Inflammatory macrophage treated with lipopolysaccharide for 1 hour (primary cell): ENCODE measurements at places on chromosomes 6 and 20.

DNA sequence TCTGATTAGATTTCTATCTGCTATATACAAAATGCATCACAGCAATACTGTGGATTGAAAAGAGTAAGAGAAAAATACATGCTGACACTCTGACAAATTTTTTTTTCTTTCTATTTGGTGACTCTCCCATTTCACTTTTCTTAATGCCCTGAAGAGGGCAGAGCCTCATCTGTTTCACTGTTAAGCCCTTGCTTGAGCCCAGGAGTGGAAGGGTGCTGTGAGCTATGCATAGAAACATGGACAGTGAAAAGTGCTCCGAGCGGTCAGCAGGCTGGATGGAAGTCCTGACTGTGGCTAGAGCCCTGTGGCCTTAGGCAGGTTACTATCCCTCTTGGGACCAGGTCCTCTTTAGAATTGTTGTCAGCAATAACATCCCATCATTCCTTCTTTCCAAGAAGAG lies 17.4 kb upstream of the CSE1L start:
- no peak for DNase-seq

- no peak for DNase-seq
These were observed 149.1 kb downstream of the BMP7 start for GRCh38 chr20:57117296-57117695.

GRCh38 chr6:13762611-13763441 lies 51.2 kb upstream of the RANBP9 start:
- DNase-seq = peak; percentile 44

DNA sequence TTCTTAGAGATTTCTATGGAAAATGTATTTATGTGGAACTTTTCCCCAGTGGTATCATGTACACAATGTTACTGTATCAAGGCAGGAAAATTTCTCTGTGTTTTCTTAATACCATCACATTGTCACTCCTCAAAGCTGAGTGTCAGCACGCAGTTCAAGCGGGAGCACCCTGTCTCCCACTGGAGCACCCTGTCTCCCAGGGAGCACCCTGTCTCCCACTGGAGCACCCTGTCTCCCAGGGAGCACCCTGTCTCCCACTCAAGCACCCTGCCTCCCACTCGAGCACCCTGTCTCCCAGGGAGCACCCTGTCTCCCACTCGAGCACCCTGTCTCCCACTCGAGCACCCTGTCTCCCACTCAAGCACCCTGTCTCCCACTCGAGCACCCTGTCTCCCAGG lies 51.3 kb downstream of the PSMG4 start:
- no peak for DNase-seq

GRCh38 chr6:157804448-157805327 lies 18.4 kb upstream of the SNX9 start:
- no peak for DNase-seq

GRCh38 chr6:166005401-166005943 lies 162.2 kb downstream of the TBXT start:
- DNase-seq = no peak

DNA sequence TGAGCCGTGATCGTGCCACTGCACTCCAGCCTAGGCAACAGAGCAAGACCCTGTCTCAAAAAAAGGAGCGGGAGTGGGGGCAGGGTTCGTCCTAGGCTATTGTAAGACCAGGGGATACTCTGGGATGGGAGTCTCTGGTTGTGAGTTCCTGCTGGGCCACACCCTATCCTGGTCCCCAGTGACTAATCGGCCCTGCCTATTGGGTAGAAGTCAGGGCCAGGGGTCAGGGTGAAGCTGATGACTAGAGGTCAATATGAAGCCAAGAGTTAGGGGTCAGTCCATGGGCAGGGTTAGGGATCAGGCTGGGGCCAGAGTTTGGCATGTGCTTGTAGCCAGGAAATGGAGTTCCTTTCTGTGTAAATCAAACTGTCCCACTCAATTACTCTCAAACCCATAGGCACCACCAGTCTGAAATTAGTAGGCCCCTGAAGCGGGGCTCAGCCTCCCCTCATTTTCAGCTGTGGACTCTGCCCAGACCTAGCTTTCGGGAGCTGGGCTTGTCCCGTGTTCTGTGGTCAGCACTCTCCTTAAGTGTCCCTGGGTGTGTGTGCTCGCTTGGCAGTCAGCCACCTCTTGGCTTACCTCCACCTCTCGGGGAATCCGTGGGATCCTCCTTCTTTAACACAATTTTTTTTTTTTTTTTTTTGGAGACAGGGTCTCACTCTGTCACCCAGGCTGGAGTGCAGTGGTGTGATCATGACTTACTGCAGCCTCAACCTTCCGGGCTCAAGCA lies 1.8 kb downstream of the HSPA12B start:
- DNase-seq = no peak

GRCh38 chr6:157592541-157592940 lies 211.6 kb downstream of the ZDHHC14 start:
- no peak for DNase-seq

DNA sequence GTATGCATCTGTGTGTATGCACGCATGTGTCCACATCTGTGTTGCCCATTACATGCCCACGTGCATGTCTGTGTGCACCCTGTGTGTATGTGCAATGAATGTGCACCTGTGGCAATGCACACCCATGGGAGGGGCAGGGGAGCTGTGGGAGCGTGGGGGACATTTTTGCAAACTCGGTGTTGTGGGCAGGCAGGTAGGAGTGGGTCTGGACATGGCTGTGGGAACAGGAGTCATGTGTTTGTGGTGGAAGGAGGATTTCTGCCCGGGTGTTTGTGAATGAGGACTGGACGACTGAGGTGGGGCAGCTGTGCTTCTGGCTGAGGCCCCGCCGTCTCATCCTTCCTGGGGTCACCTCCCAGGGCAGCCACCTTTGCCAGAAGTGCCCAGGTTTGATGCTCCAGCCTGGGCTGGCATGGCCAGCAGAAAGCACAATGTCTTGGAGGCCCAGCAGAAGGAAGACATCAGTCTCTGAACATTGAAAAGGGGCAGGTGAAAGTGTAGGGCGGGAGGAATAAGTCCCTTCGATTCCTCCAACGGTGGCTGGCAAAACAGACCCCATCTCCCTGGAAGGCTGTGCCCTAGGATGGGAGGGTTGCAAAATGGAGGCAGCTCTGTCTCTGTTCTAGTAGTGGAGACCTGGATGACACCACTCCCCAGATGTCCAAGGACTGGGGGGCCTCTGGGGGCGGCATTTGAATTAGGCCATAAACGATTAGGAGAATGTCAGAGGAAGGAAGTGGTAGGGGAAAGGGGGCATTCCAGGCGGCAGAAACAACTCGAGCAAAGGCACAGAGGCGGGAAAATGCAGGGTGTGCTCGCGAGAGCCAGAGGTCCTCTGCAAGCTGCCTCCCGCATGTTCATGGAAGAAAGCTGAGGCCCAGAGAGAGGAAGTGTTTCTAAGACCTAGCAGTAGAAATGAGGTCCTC lies 19.1 kb upstream of the ARMC12 start:
- peak; percentile 66 for DNase-seq

DNA sequence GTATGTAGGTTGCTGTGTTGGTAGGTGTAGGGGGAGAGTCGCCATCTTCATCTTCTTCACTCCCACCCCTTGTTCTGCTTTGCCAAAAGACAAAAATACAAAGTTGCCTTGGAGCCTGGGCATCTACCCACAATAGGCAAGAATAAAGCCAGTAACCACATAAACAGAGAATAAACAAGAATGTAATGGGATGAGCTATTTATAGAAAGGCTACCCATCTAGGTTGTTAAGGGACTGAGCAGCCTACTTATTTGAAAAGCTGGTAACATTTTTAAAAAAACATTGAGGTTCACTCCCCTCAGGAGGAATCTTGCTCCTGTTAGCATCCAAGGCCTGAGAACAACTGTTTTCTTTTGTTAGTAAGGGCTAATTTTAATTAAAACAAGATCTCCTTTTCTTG lies 301.4 kb upstream of the STXBP5 start:
- DNase-seq = no peak

GRCh38 chr6:151338651-151339200 lies 52.6 kb downstream of the ZBTB2 start:
- DNase-seq = no peak

GRCh38 chr20:44409132-44409600 lies 53.7 kb downstream of the HNF4A start:
- DNase-seq = no peak

DNA sequence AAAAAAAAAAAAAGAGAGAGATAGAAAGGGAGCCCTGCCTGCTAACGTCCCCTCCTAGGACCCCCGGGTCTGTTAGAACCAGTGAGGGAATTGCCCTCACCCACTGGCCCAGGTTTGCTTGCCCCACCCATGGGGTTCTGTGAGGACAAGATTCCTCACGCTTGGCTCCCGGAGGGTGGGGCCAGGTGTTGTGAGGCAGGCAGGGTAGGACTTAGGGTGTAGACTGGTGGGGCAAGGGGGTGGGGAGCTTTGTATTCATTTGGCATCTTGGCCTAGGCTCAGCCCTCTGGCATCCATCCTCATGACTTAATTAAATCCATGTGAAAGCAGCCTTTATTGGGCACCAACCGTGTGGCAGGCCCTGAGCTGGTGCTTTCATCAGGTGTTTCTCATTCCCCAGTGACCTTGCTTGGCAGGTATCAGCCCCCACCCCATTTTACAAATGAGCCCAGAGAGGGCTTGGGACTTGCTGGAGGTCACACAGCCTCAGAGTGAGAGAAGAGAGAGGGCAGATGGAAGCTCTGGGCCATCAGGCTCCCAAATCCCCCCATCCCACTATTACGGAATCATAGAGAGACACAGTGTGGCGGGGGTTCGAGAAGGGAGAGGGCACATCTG lies 19.0 kb downstream of the RAB44 start:
- DNase-seq = no peak

DNA sequence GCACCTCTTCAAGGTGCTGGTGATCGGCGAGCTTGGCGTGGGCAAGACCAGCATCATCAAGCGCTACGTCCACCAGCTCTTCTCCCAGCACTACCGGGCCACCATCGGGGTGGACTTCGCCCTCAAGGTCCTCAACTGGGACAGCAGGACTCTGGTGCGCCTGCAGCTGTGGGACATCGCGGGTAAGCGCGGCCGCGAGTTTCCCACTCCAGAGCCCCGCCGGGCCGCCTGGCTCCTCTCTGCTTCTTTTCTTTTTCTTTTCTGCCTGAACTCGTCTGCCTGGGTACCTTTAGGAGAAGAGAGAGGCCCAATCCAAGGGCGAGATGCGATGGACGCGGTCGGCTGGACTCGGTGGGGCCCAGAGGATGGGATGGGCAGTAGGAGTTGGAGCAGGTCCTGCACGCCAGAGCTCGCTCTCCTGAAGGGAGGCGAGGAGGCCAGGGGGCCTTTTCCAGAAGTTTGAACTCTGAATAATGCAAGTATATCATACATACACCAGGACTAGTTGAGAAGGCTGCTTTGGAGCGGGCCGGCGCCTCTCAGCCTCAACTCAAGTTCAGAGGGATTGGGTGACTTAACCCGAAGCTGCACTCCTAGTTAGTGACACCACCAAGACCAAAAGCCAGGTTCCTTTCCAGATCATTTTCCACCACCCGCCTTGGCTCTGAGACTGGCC lies 445 bp downstream of the RAB32 start:
- no peak for DNase-seq

- no peak for DNase-seq
These were observed 17.6 kb upstream of the SLC22A3 start for GRCh38 chr6:160330619-160331018.

- peak; percentile 75 for DNase-seq
These were observed 231.9 kb downstream of the PKHD1 start for GRCh38 chr6:51855310-51856082.

DNA sequence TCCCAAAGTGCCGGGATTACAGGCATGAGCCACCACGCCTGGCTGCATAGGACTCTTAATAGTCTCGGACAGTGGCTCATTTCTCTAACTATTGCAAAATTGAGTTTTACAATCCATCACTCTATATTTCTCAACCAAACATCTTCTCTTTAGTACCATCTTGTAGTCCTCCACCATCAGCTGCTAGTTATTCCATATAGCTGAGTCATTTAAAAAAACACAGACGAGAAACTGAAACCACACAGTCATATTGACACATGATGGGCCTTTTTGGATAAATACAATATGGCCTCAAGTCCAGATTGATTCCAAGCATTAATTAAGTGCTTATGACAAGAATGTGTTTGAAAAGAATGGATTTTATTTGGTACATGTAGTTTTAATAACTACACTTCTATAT lies 599.1 kb downstream of the MEI4 start:
- DNase-seq = no peak

DNA sequence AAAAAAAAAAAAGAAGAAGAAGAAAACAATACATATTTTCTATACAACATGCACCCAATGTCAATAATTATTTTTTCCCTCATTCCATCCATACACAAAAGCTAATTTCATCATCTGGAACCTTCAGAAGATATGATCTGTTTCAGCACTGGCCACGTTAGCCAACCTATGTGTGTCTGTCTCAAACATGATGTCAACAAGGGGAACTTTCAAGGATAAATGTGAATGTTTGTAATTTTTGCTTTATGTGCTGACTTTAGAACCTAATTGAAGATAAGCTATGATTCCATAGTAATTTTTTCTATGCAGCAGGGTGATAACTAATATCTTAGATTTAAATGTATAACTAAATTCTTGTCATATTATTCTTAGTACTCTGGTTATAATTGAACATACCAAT lies 37.9 kb downstream of the IPCEF1 start:
- DNase-seq = no peak

- DNase-seq = no peak
These were observed 2.3 kb downstream of the TOX2 start for GRCh38 chr20:43916881-43917371.

DNA sequence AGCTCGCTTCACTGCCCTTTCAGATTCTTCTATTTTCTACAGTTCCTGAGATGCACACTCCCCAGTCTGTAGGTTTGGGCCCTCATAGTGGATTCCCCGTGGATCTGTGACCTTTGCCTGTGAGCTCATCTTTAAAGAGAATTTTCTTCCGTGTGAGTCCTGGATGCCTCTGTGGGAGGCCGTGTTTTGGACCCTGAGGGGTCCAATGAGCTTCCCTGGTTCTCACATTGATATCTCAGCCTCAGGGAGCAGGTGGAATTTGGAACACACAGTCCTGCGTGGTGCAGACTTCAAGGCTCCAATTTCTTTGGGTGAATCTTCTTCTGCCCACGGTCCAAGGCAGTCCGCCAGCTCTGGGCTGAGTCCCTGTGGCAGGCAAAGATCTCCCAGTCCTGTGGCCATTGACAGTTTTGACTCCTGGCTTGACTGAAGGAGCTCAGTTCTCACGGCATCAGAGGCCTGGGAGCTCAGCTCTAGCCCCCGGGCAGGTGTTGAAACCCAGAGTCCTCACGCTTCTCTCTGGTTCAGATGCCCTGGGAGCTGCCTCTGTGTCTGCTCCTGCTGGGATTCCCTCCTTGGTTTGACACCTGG lies 61.0 kb downstream of the PSMG4 start:
- DNase-seq = no peak

DNA sequence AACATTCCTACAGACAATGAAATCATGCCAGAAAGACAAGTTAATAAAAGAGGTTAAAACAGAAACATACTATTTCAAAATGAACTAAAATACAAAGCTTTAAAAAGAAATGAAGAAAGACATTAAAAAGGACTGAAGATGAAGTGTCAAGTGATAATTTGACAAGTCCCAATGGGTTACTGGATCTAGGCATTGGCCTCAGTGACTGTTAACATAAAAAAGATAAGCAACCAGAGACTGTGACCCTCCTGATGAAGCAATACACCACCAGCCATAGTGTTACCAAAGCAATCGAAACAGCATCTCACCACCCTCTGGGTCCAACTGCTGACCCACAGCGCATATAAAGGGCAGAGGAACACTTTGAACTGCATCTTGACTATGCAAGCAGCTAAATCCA lies 130.3 kb downstream of the FIG4 start:
- no peak for DNase-seq

GRCh38 chr6:131331151-131331550 lies 195.9 kb downstream of the AKAP7 start:
- DNase-seq = no peak

GRCh38 chr20:45970646-45971424 lies 1.2 kb downstream of the ZNF335 start:
- DNase-seq = no peak
